Activated CD4-positive, alpha-beta T cell treated with anti-CD3 and anti-CD28 coated beads, Interleukin-2, amount 10 ng/mL, durations not matched to agents 7 days and 5 days (primary cell): ENCODE measurements at places on chromosomes 4 and X. TPM values are rescaled to one million over a fixed set of nuclear protein-coding genes. Genes with fewer than 3 reads are reported as not detected.
A peak's percentile ranks its signal among the peaks of the same experiment; 100 is the strongest.

DNA sequence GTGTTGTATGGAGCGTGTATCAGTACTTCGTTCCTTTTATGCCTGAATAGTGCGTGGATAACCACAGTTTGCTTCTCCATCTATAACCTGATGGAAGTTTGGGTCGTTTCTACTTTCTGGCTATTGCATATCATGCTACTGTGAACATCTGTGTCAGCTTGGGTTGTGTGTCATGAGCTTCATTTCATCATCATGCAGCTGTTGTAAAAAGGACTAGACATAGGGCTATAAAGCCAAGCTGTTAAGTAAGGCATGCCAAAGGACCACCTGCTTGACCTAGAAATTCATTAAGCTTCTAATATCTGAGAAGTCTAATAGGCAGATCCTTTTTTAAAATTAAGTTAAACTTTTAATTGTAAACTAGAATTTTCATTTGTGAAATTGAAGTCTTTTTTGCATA lies 18.4 kb downstream of the SMS start:
- peaks cover 3% of the 10 kb centered on the region for H3K36me3 ChIP-seq
- H3K4me3 ChIP-seq, result no peak overlapping the region
- no peak overlapping the region for H3K27ac ChIP-seq
- no peaks in the 10 kb centered on the region for H3K27me3 ChIP-seq
- peaks cover 42% of the 10 kb centered on the region for H3K4me1 ChIP-seq

DNA sequence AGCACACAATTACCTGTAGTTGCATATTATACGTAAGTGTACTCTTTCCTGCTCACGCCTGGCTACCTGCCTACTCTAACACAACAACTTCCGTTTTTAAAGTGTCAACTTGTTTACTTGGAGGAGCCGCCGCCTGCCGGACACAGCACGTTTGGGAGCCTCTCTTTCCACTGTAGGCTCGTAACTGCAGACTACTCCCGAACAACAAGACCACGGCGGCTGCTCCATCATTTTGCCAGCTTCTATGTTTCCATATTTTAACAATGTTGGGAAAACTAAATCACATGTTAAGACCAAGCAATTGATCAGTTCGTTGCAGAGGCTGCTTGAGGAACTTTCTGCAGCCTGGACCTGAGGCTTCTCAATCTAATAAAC lies 841 bp downstream of the MTNR1A start:
- peaks cover 2% of the 10 kb centered on the region for H3K36me3 ChIP-seq
- no peak for DNase-seq
- H3K4me1 ChIP-seq, result no peaks in the 10 kb centered on the region
- peaks cover 17% of the 10 kb centered on the region for H3K27me3 ChIP-seq

- H3K4me1 ChIP-seq, result peaks cover 14% of the 10 kb centered on the region
- no peak overlapping the region for H3K4me3 ChIP-seq
- H3K36me3 ChIP-seq, result no peaks in the 10 kb centered on the region
- H3K27ac ChIP-seq, result no peak overlapping the region
These were observed 275.4 kb downstream of the ARHGAP10 start for GRCh38 chr4:148007314-148007760.

GRCh38 chrX:50871922-50872453 lies 38.5 kb upstream of the BMP15 start:
- no peak for DNase-seq
- no peak overlapping the region for H3K27ac ChIP-seq
- no peaks in the 10 kb centered on the region for H3K36me3 ChIP-seq
- H3K27me3 ChIP-seq, result no peaks in the 10 kb centered on the region
- no peak overlapping the region for H3K4me3 ChIP-seq

GC gene
- total RNA-seq, result not detected

MAGEE2 gene
- not detected for total RNA-seq

TCEANC gene
- 6.9 TPM for total RNA-seq

FAM47E gene
- total RNA-seq, result not detected

DNA sequence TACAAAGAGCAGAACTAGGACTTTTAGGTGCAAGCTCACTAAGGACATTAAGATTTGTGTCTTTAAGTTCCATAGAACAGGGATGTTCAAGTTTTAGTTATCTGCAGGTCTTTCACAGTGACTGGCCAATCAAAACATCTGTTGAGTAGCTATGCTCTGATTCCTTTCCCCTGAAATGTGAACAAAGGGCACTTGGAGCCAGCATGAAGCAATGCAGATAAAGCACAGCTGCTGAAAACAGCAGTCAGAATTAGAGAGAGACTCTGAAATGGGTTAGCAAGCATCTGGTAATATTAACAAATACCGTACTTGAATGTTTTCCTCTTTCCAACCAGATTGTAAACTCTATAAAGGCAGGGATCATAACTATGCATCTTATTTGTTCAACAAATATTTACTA lies 276.9 kb downstream of the RAB28 start:
- no peak overlapping the region for H3K4me3 ChIP-seq
- no peak overlapping the region for H3K27ac ChIP-seq
- H3K27me3 ChIP-seq, result no peaks in the 10 kb centered on the region
- H3K4me1 ChIP-seq, result no peaks in the 10 kb centered on the region

F8A1 gene
- total RNA-seq, result 14.1 TPM

OPHN1 gene
- total RNA-seq, result 0.07 TPM

DNA sequence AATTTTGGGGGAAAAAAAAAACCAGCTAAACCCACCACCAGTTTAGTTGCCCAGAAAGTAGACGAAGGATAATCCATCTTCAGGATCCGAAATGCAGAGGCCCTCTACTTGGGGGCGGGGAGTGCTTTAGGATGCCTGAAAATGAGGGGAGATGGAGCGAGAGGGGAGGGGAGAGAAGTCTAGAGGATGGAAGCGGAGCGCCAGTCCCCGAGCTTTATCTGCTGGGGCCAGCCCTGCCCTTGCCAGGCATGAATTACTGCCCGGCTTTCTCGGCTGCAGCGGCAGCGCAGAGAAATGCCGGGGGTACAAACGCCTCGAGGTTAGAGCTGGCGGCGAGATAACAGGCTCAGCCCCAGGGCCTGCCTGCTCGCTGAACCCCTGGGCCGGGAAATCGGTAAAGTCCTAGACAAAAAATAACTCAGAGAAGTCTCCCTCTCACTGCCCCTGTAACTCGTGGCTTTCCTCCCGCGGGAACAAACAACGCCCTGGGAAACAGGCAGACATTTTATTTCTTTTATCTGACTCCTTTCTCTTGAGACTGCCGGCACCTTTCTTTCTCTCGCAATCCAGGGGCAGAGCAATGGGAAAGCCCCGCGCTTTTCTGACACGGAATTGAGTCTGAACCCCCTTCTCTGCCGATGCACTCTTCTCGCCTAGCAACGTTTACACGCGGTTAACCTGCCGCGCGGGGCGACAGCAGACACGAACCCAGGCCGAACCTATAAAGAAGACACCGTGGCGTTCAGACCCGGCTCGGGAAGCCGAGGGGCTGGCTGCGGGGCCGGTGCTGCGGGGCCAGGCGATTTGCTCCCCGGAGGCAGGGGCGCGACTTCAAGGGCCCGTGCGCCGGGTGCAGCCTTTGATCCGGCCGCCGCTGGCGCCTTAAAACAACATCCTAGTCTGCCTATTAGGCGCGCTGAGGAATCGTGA lies 3.1 kb upstream of the MSX1 start:
- H3K27ac ChIP-seq, result peak overlapping the region; percentile 77
- peaks cover 26% of the 10 kb centered on the region for H3K4me1 ChIP-seq
- DNase-seq, result no peak
- peaks cover 83% of the 10 kb centered on the region for H3K27me3 ChIP-seq

DNA sequence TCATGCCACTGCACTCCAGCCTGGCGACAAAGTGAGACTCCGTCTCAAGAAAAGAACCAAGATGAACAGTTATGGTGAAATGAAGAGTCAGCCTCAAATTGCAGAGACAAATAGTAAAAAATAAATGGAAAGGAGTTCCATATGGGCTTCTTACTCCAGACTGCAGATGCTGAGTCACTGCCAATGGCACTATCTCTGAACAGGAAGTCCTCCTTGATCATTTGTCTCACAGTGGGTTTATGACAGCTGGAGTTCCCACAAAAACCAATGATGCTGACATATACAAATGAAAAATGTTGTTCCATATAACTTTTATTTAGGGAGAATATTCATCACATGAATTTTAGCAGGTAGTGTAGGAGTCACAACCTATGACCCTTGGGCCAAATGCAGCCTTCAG lies 631.6 kb downstream of the PCDH18 start:
- DNase-seq, result no peak
- no peaks in the 10 kb centered on the region for H3K27me3 ChIP-seq
- H3K27ac ChIP-seq, result no peak overlapping the region
- H3K4me3 ChIP-seq, result no peak overlapping the region
- no peaks in the 10 kb centered on the region for H3K4me1 ChIP-seq

NUDT10 gene
- total RNA-seq, result 0.25 TPM

GAGE13 gene
- total RNA-seq, result not detected

GRCh38 chrX:136731207-136731782 lies 49.4 kb downstream of the ARHGEF6 start:
- H3K27me3 ChIP-seq, result no peaks in the 10 kb centered on the region
- H3K27ac ChIP-seq, result peak overlapping the region; percentile 73
- peaks cover 54% of the 10 kb centered on the region for H3K4me1 ChIP-seq
- peaks cover 51% of the 10 kb centered on the region for H3K36me3 ChIP-seq
- DNase-seq, result no peak

DNA sequence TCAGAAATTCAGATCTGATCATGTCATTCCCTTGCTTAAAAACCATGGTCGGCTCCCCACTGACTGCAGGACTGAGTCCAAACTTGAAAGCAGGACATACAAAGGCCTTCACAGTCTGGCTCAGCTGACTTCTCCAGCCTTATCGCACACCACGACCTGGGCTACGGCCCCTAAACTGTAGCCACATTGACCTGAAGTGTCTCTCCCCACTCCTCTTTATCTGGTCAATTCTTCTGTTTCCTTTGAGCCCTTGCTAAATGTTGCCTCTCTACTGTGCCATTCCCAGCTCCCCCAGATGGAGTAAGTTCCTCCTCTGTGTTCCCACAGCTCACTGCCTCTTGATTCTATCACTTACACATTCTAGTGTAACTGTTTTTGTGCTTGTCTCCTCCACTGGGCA lies 60.5 kb upstream of the CITED1 start:
- H3K36me3 ChIP-seq, result no peaks in the 10 kb centered on the region
- H3K4me1 ChIP-seq, result no peaks in the 10 kb centered on the region
- no peak for DNase-seq
- H3K27me3 ChIP-seq, result no peaks in the 10 kb centered on the region
- H3K4me3 ChIP-seq, result no peak overlapping the region
- no peak overlapping the region for H3K27ac ChIP-seq

CLDN22 gene
- not detected for total RNA-seq
